ENCODE measurements at places on chromosomes 2 and 18. TPM values are rescaled to one million over a fixed set of nuclear protein-coding genes. Genes with fewer than 3 reads are reported as not detected.

The UGT1A4 gene
- not detected for polyA plus RNA-seq

GRCh38 chr2:7584017-7584416, 666.8 kb downstream of the RNF144A start:
- no peak for DNase-seq

The DLX2 gene
- polyA plus RNA-seq, result 0.12 TPM

The SLC4A5 gene
- 3.3 TPM for polyA plus RNA-seq

GRCh38 chr2:170739048-170739447, 23.9 kb downstream of the SP5 start:
- no peak for DNase-seq

DNA sequence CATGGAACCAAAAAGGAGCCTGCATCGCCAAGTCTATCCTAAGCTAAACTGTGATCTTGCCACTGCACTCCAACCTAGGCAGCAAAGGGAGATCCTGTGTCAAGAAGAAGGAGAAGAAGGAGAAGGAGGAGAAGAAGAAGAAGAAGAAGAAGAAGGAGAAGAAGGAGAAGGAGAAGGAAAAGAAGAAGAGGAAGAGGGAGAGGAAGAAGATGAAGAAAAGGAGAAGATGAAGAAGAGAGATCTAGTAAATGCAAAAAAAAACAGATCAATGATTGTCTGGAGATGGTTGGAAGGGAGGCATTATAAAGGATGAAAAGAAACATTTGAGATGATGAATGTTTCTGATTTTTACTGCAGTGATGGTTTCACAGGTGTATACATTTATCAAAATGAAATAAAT, 1629.0 kb upstream of the PIK3C3 start:
- no peak for DNase-seq

GRCh38 chr18:35088921-35089320, 47.7 kb downstream of the MAPRE2 start:
- DNase-seq, result no peak

- DNase-seq, result no peak
Observed at GRCh38 chr18:35582899-35583558, 1.5 kb downstream of the GALNT1 start.

The ST8SIA5 gene
- 1.3 TPM for polyA plus RNA-seq

The NPHP1 gene
- polyA plus RNA-seq, result 23.1 TPM

The TTN gene
- polyA plus RNA-seq, result 0.72 TPM

DNA sequence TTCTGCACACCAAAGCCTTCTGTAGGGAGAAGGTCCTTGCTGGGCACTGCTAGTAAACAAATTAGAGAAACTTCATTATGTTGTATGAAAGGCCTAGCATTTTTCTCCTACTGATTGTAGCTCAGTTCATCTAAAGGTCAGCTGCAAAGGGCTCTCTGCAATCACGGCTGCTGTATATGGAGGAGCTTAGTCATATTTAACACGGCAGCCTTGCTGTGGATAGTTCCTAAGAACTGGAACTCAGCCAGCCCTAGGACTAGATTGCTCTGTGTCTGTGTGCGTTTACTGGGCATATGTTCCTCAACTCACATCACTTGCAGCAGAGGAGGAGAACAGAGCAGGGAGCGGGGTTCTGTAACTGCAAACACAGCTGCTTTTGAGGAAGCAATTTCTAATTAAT, 1103.9 kb upstream of the KLHL29 start:
- DNase-seq, result peak; percentile 8

The ALLC gene
- polyA plus RNA-seq, result not detected

The SCG2 gene
- 0.22 TPM for polyA plus RNA-seq

- no peak for DNase-seq
Observed at GRCh38 chr2:203905656-203906055, 30.9 kb upstream of the ICOS start.

The ERICH2 gene
- polyA plus RNA-seq, result 1.5 TPM

DNA sequence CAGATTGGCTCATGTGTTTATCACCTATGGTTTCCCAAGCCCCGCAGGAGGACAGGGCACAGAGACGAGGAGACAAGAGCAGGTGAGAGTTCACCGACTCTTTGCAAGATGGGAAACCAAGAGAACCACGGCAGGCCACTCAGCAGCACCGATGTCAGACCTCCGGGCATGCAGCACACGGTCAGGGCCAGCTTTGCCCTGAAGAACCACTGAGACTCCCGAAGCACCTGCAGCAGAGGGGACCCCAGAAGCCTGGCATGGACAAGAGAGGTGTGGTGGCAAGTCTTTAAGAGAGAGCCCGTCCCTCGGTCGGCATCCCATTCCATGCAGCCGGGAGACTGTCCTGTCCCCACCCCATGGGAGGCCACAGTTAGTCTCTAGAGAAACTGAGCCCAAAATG, 36.6 kb upstream of the TAF1B start:
- no peak for DNase-seq

DNA sequence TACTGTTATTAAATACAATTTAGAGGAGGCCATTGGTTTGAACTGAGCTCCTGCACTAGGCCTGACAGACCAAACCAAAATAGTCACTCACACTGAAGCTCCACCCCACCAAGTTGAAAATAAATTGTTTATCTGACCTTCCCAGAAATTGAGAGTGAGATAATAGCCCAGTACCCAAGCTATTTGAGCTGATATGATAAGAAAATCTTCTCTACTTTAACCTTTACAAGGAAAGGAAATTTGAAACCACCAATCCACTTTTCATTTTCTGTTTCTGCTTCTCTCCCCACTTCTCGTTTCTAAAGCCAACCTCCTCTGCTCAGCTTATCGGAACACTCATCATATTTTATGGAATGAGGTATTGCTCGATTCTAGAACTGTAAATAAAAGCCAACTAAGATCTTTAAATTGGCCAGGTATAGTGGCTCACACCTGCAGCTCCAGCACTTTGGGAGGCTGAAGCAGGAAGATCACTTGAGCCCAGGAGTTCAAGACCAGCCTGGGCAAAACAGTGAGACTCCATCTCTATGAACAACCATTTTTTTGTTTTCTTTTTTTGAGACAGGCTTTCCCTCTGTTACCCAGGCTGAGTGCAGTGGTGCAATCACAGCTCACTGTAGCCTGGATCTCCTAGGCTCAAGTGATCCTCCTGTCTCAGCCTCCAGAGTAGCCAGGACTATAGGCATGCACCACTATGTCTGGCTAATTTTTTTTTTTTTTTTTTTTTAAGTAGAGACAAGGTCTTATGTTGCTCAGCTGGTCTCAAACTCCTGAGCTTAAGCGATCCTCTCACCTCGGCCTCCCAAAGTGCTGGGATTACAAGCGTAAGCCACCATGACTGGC, 13.3 kb upstream of the GALM start:
- DNase-seq, result no peak

DNA sequence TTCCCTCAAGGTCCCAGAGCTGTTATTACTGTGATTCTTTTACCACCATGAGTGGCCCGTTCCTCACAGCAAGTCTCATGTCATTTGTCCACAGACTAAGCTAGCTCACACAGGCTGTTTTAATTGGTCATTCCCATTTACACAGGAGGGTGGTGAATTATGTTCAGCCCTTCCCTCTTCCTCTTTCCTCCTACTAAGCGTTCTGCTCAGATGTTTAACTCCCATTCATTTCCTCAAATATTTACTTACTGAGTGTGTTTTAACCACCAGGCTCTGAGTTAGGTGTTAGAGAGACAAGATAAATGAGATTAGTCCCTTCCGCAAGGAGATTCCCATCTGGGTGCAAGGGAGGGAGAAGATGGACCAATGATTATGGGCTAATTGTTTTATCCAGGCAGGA, 403.6 kb upstream of the ACVR2A start:
- no peak for DNase-seq

DNA sequence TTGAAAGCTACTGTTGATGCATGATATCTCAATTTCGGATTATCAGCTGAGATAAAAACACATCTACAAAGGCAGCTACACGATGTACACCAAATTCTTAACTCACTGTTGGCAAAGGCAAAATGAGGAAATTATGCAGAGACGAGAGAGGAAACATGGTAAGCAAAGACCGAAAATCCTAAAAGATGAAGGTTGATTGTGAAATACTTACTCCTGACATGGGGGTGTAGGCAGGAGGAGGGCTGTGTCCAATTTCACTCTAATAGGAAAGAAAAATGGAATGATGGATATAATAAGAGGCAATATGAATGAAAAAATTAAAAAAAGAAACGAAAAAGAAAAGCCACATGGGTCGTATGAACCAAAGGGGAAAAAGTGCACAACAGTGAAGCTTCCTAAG, 831.3 kb downstream of the CPS1 start:
- DNase-seq, result no peak

DNA sequence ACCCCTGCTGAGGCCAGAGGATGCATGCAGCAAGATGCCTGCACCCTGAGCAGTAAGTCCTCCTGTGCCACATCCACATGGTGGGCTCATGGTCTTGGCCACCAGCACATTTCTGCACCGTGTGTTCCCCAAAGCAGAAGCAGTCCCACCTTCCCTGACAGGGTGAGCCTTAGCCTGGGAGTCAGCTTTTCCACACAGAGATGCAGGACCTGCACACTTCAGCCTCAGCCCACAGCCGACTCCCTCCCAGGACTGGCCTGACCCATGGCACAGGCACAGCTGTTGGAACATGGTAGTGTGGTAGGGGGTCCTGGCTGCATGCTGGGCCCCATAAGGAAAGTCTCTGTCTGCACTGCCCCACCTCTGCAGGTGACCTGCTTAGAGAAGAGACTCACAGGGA, 5.0 kb downstream of the SNED1 start:
- DNase-seq, result no peak

DNA sequence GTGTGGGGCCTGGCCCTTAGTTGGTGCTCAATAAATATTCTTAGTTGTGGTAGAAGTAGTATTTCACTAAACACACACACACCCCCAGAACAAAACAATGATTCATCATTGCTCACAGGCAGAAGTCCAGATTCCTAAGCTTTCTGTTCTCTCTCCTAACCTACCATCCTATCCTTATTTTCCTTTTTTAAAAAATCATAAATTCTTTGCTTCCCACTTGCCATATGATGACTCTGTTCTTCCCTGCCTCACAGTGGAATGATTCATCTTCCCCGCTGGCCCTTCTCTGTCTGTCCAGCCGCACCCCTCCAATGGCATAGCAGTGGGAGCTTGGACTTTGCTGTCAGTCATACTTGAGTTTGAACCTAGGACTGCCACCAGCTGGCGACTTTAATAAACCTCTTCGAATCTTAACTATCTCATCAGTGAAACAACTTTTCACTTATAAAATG, 5.2 kb downstream of the EML6 start:
- DNase-seq, result no peak

DNA sequence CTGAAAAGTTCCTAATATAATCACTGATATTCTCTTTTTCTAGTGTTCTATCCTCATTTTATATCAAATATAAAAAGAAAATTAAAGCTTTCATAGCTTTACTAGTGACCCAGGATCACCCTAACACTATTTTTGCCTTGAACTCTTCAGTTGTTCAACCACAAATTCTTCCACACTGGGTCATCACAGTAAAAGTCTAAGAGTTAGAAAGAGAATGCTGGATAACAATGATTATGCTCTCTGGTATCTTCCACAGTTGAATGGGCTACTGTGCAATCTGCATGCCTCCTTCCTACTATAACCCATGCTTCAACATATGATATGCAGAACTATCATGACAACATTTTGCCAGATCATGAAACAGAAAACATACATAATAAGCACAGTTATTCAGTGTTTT, 32.3 kb downstream of the CHN1 start:
- no peak for DNase-seq

DNA sequence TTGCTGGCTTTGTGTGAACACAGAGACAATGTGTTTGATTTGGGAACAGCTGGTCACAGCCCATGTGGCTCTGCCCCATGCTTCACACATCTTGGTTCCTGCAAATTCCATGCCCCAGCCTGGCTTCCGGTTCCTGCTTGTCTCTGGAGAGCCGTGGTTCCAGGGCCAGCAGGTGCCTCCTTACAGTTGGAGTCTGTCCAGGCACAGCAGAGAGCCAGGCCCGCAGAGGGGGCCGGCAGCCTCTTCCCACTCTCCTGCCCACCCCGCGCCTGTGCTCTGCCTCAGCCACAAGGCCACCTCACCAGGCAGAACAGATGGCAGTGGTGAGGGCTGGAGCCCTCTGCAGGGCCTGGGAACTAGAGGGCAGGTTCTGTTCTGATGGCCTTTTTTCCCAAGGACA, 81.5 kb downstream of the LDLRAD4 start:
- DNase-seq, result no peak

DNA sequence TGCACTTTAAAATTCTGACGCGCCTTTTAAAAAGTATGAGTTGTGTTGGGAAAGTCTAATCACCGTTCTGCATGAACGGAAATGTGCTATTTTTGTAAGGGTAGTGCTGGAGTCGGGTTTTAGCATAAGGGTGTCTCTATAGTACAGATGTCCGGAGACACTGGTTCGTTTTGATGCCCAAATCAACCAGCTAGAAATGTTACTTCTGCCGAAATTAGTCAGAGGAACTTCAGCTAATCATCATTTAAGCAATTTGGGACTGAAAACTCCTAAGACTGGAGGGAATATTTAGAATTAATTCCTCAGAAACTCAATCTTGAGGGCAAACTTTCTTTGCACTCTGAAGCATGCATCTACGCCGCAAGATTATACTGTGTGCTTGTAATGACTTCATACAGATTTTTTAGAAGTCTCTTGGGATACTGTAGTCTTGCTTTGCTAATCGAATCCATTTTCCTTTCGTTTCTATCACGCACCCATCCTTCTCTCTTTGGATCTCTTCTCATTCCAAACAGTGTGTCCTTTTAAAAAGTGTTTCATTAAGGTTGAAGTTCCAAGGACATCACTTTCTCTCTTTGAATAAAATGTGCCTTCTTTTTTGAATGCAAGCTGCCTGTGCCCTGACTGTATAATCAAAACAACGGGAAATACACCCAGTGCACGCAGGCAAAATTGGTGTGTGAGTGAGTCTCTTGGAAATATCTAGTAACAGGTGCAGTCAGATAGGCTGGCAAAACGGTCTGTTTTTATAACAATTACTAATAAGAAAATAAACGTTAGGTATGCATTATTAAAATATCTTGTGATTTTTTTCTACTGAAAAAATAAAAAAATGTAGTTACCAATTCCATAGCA, 270.9 kb upstream of the TCF4 start:
- DNase-seq, result no peak

DNA sequence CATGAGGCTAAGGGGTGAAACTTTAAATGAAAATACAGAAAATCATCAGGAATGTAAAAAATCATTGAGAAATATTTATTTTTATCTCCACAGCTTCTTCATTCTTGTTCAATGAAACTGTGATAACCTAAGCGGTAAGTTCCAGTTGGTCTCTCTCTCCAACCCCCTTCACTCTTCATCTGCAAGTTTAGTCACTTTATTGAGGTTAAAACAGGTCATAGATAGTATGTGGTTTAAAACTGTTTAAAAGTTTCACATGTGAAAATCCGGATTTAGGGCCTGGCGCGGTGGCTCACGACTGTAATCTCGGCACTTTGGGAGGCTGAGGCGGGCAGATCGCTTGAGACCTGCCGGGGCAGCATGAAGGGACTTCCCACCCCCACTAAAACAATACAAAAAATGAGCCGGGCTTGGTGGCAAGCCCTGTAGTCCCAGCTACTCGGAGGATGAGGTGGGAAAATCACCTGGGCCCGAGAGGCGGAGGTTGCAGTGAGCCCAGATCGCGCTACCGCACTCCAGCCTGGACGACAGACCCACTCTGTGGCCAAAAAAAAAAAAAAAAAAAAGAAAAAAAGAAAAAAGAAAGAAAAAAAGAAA, 1.6 kb upstream of the PHLPP1 start:
- DNase-seq, result no peak

- DNase-seq, result no peak
Observed at GRCh38 chr2:238461051-238461450, 34.3 kb downstream of the ASB1 start.

The GNAL gene
- 2.9 TPM for polyA plus RNA-seq
